ENCODE measurements at places on chromosomes 12 and 14.

DNA sequence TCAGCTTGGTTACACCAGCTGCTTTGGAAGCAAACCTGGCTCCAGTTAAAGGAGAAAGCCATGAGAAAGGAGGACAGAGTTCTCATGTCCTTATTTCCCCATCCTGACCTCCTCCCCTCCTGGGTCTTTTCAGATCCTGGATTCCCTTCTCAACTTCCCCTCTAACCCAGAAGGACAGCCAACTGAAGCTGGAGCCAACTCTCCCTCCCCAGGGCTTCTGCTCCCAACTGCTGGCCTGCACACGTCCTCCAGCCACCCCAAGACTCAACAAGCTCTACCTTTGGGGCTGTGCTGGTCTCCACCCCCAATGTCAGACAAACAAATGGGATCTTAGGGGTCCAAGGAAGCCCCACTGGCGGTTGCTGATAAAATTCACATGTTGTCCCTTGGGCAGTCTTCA lies 651.1 kb upstream of the TBX3 start:
- DNase-seq, result no peak

DNA sequence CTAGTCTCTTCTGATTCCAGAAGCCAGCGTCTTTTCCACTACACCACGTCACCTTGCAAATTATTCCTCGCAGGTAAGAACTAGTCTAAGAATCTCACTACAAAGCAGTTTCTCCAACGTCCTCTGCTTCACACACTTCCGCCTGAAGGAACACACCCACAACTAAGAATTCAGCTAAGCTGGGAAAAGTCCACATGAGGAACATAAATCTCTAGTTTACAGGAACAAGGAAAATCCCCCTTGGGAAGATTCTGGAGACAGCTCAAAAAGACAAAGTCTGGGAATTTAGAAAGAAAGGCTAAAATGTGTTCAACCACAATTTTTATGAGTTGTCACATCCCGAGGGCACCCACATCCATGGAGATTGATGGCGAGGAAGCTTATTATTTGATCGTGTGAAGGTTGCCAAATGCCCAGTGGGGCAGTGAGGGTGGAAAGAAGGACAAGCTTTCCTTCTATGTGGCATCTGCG lies 780.2 kb upstream of the TBX3 start:
- no peak for DNase-seq

DNA sequence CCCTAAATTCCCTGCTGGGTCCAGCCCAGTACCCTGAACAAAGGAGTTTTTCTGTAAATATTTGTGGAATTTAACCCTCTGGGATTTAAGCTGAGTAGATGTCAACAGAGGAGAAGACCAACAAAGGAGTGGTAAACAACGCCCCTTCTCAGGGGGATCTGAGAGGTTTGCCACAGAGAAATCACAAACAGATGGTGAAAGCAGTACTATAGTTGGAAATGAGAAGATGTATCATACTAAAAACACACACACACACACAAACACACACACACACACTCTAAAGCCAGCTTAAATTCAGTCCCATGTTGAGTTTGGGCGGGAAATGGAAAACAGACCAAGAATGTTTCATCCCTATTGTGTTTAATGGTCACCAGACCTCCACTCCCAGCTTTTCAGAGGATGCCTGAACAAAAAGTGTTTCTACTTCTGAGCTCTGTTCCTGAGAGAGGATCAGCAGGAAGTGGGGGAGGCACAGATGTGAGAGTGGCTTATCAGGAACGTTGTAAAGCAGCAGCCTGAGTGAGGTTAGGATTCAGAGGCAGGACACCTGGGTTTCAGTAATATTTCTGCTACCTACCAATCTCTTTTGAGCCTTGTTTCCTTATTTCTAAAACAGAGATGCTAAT lies 3.2 kb downstream of the BIN2 start:
- DNase-seq, result no peak

DNA sequence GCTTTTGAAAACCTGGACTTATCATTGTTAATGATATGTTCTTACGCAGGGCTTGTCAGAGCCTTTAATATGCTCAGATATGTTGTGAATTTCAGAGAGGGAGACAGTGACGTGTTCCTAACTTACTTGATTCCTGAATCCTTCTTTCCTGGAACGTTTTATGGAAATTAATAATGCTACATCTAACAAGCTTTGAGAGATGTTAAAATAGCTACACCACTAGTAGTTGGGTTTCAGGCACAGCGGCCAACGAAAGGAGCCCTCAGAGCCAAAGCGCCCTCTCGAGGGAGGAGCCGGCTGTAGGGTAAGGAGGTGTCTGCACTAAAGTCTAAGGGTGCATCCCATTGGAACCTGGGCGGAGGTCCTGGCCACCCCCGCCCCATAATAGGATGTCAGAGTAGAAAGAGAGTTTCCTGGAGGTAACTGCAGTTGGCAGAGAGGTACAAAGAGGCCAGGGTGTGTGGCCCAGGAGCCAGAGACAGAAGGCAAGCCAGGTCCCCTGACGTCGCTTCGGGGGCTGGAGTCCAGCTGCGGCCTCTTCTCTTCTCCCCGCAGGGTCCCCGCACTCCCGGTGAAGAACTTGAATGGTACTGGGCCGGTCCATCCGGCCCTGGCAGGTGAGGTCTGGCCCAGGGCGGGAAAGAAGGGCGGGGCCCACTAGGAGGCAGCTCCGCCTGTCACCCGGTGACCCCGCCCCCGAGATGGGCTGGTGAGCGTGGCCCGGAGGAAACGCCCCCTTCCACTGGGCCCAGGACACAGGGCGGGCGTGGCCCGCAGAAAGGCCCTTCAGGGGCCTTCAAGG lies 36.3 kb downstream of the DTX1 start:
- no peak for DNase-seq

- DNase-seq, result no peak
Observed at GRCh38 chr12:91609283-91609682, 426.7 kb upstream of the DCN start.

- DNase-seq, result no peak
Observed at GRCh38 chr14:81523016-81523415, 10.6 kb downstream of the SEL1L start.

All from NCI-H2081 treated with DMSO at 0.1 percent for 48 hours (cell line).